ENCODE measurements at places on chromosomes 6 and 20.

GRCh38 chr6:145275019-145275418, 460.3 kb downstream of the EPM2A start:
- DNase-seq, result no peak

GRCh38 chr6:34511214-34511914, 44.8 kb downstream of the SPDEF start:
- DNase-seq, result no peak

DNA sequence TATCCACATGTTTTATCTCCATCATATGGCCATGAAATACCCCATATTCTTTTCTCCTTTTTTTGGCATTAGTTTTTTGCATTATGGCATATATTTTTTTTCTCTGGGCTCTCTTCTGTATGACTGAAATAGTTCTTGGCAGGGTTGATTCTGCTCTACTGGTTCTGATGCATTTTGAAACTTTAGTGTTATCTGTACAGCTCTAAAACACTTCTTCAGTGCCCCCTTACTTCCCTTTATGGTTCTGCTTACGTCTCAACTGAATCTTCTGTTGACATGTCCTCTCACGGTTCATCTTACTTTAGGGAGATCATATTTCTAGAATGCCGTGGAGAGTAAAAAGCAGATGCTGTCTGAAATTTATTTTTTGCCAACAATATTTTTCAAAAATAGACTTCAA, 23.2 kb upstream of the TXNDC5 start:
- no peak for DNase-seq

- DNase-seq, result no peak
Observed at GRCh38 chr6:134134654-134135053, 82.2 kb upstream of the SLC2A12 start.

GRCh38 chr6:49255335-49255734, 207.7 kb downstream of the MMUT start:
- DNase-seq, result no peak

- no peak for DNase-seq
Observed at GRCh38 chr6:119075200-119075981, 3.1 kb downstream of the FAM184A start.

GRCh38 chr6:12012558-12013306, 620 bp downstream of the HIVEP1 start:
- peak; percentile 91 for DNase-seq

GRCh38 chr20:57587989-57588377, 27.1 kb downstream of the PCK1 start:
- DNase-seq, result no peak

GRCh38 chr6:44327096-44327495, 13.9 kb upstream of the AARS2 start:
- DNase-seq, result no peak

- no peak for DNase-seq
Observed at GRCh38 chr6:39917329-39917728, 16.9 kb downstream of the MOCS1 start.

DNA sequence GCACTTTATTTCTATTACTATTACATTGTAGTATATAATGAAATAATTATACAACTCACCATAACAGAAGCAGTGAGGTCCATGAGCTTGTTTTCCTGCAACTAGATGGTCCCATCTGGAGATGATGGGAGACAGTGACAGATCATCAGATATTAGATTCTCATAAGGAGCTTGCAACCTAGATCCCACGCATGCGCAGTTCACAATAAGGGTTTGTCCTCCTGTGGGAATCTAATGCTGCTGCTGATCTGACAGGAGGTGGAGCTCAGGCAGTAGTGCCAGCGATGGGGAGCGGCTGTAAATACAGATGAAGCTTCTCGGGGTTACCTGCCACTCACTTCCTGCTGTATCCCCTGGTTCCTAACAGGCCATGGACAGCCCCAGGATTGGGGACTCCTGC, 139.5 kb upstream of the TCF21 start:
- no peak for DNase-seq

- no peak for DNase-seq
Observed at GRCh38 chr6:47714802-47715201, 16.4 kb downstream of the ADGRF4 start.

GRCh38 chr6:168340819-168341218, 21.2 kb upstream of the DACT2 start:
- DNase-seq, result no peak

GRCh38 chr6:90712114-90712513, 125.2 kb upstream of the MAP3K7 start:
- DNase-seq, result no peak

- no peak for DNase-seq
Observed at GRCh38 chr6:160055813-160056212, 65.8 kb upstream of the SLC22A1 start.

DNA sequence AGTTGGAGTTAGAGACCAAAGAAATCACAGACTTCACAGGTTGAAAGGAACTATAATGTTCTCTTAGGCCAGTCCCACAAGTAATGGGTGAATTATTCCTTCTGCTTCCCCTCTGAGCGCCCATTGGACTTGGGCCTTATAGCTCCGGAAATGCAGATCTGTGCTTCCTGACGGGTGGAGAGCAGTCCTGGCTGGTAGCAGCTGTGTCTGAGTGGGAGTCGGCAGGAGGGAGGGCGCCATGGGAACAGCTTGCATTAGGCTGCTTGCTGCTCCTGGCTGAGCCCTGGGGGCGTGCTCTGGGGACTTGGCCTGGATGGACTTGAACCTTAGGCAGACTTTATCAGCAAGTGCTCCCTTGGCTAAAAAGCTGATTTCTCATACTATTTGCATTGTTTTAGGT, 18.4 kb upstream of the NUP153 start:
- peak; percentile 57 for DNase-seq

GRCh38 chr6:31659649-31660380, 763 bp downstream of the C6orf47 start:
- DNase-seq, result no peak

DNA sequence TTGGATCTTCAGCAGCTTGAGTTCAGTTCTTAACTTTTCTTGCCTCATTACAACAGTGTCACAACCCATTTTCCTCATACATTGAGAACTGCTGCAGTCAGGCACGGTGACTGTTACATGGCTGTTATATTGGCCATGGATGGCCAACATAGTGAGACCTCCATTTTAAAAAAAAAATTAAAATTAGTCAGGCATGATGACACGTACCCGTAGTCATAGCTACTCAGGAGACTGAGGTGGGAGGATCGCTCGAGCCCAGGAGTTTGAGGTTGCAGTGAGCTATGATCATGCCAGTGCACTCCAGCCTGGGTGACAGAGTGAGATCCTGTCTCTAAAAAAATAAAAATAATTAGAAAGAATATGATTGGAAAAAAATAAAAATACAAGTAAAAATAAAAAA, 9.9 kb upstream of the MMP24 start:
- no peak for DNase-seq

GRCh38 chr20:47622118-47622665, 120.5 kb downstream of the NCOA3 start:
- DNase-seq, result no peak

DNA sequence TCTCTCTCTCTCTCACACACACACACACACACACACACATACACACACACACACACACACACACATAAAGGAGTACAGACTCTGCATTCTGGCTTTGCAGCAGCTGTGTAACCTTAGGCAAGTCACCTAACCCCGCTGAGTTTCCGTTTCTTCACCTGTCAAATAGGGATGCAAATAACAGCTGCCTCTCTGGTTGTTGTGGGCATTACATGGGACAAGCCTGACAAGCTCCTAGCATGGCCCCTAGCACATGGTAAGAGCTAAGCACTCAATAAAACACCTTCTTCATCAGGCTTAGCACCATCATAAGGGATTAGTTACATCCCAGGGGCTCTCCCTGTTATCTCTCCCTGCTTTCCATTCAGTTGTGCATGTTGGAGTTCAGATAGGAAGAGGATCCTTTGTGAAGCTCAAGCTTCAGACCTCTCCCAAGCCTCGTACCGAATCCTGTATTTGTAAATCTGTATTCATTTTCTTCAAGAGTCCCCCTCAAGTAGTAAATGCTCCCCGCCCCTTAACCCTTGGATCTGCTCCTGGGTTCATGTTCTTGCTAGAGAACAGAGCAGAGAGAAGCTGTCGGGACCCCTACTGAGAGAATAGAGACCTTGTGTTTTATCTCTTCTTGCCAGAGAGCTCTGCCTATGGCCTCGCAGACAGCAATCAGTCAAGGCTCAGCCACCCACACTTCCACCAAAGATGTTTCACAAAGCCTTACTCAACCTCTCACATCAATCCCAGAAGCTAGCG, 2.2 kb downstream of the SLC13A3 start:
- DNase-seq, result no peak

DNA sequence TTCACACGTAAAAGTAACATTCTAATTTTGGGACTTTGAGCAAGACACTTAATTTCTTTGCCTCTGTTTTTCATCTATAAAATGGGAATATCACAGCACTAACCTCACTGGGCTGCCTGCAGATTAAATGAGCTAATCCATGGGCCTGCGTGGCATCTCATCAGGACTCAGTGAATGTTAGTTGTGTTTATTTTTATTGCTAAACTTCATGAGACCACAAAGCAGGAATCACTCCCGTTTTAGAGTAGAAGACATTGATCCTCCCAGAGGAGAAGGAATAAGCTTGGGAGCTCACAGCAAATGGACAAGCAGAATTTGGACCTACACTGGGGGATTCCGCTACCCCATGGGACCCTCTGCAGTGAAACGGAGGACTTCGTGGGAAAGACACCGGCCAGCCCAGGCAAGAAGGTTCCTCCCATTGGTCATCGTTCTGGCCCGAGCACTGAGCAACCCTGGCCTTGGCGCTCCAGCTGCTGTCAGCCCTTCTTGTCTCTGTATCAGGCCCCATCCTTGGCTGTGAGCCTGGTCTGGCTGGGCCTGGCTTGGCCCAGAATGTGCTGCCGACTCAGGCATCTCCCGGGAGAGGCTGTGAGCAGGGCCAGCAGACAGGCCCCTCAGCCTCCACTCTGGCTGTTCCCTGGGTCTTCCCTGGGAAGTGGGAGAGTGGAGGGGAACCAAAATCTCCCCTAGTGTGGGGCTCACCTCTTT, 79.8 kb downstream of the NFATC2 start:
- no peak for DNase-seq

DNA sequence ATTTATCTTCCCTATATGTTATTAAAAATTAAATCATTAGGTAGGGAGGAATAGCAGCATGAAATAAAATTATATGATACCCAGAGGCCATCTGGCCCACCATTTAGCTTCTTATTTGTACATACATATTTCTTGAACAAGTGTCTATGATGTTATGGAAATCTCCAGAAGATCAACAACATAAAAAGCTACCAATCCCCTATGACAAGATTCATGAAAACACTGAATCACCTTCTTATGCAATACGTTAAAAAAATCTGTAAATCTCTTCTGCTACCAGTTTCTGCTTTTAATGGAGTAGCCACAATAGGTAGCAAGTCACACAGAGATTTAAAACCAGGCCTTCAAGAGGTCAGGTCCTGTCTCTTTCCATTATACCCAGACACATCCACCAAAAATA, 125.8 kb upstream of the ENPP5 start:
- DNase-seq, result no peak

DNA sequence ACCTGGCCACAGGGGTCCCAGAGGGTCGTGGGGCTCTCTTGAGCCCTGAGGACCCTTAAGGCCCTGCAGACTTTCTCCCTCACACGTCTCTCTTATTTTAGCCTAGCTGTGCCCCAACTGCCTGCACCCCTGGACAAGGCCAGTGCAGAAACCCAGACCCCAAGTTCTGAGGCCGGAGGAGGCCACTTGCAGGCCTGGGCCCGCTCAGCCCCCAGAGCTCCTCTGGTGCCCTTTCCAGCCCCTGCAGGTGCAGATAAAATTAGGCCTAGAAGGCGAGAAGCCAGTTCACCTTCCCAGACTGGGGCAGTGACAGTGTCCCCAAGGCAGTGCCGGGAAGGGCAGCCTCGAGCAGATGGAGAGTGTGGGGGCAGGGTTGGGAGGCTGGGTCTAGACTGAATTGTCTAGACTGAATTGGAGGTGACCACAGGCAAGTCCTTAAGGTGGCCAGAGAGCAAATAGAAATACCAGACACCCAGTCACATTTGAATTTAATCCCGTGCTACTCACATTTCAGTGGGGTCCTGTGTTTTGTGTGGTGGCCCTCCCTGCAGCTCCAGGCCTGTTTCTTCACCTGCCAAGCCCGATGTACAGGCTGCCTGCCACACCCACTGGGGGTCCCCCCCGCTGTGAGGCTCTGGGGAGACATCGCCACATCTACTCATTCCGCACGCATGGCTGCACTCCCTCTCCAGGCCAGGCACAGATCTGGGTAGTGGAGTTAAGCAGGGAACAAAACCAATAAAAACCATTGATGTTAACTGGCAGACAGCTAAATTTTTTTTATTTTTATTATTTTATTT, 8.6 kb upstream of the IP6K3 start:
- DNase-seq, result no peak

GRCh38 chr20:37376791-37377190, 30.9 kb downstream of the SRC start:
- no peak for DNase-seq

GRCh38 chr20:1371830-1372539, 20.9 kb downstream of the FKBP1A start:
- DNase-seq, result no peak

DNA sequence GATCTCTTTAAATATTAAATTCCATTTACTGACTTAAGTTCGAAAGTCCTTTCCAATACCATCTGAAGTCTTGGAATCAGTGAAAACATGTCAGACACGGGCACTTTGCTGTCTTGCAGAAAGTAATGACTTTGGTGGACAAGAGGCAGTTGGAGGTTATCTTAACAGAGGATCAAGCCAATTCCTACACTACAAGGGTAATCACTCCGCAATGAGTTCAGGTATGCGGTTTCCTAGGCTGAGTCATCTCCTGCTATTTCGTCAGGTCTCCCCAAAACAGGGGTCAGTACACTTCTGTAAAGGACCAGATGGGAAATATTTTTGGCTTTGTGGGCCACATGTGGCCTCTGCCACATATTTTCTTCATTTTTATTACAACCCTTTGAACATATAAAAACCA, 656.6 kb downstream of the KIF16B start:
- DNase-seq, result no peak

DNA sequence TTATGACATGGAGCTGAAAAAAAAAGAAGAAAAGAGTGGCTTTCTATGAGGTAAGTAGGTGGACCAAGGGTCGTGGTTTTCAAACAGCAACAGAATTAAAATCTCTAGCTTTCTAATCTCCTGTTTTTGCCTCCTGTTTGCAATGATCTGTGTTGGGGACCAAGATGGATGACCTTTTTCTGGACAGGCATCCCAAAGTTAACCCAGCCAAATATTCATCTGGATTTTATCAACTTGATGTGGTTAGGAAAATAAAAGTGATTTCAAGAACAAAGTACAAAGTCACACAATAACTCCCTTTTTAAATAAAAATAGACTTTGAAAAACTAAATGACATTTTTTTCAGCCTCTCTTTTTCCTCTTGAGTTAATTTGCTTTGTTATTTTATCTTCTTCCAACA, 282.1 kb upstream of the PRDM1 start:
- no peak for DNase-seq

DNA sequence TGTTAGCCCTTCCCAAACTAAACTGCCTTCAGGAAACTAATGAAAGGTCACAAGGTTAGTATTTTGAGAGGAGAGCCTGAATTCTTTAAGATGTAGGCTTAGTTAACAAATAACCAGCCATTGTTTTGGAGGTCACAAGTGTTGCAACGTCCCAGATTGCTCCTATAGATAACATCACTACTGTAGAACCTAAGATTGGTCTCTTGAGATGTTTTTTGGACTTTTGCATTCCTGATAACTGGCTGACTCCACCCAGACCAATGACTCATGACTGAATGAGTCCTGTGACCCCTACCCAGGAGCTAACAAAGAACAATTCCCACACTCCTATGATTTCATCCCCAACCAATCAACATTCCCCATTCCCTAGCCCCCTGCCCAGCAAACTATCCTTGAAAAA, 178.8 kb downstream of the SCP2D1 start:
- no peak for DNase-seq

All from retina (tissue), 1 donor.